ELF-1 (cell line): ENCODE measurements at places on chromosomes 5 and 9.

GRCh38 chr9:105432247-105432842 lies 15.5 kb upstream of the FSD1L start:
- no peak for DNase-seq

DNA sequence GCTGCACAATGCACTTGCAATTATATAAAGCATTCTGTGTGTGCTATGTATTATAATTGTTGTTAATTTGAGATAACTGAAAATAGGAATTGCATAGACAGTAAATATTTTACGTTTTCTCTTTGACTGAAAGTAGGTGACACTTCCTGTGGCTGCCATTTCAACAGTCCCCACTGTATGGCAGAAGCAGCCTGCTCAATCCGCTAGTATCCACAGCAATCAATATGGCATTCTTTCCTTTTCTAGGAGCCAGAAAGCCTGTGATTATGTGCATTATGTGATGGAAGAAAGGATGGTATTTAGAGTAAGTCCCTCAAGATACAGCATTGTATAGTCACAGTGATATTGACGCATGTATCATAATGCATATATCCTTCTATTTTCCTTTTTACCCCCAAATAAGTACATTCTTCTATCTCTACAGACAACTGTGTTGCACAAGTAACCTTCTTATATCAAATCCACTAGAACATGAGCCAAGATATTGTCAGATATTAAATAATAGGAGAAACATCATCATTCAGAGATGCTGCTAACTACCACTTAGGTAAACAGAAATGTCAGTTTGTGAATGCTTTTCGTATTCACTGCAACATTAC lies 59.7 kb downstream of the CARTPT start:
- peak; percentile 29 for DNase-seq

GRCh38 chr5:62617943-62618342 lies 39.3 kb downstream of the LRRC70 start:
- no peak for DNase-seq

DNA sequence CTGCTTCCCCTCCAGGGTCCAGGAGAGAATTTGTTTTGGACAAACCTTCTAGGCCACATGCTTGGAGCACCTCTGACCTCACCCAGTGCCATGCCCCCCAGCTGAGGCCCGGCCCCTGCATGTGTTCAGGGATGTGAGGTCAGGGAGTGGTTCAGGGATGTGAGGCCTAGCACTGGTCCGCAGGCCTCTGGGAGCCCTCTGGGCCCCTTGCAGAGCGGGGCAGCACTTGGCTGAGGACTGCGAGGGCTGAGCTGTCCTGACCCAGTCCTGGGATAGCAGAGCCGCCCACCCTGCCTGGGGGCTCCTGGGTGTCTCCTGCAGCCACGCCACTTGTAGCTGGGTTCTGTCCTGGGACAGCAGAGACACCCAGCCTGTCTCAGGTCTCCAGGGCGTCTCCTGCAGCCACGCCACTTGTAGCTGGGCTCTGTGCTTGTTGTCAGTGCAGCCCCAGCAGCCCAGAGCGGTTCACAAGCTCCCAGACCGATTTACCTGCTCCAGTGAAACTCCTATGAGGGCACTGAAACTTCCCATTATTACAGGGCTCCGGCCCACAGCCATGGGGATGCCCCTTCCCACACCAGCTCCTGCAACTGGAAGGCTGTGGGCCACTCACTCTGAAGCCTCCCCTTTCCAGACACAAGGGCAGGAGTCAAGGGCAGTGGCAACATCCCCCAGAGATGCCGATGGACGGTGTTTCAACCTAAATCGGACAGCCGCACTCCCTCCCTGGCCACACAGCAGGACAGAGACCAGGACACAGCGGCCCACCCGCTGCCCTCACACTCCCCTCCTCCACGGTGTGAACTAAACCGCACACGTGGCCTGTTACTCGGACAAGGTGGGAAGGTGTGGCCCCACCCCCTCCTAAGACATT lies 5.4 kb upstream of the CEP72 start:
- DNase-seq: no peak

GRCh38 chr9:104351726-104352125 lies 152.3 kb upstream of the OR13F1 start:
- no peak for DNase-seq
